ENCODE measurements at places on chromosomes 1 and 21. TPM values are rescaled to one million over a fixed set of nuclear protein-coding genes. Genes with fewer than 3 reads are reported as not detected.

Gene FNDC10
- 7.8 TPM for total RNA-seq

- no peak for DNase-seq
Observed at GRCh38 chr1:243708210-243708609, 141.8 kb downstream of the AKT3 start.

- DNase-seq, result peak; percentile 49
Observed at GRCh38 chr1:226201029-226201593, 14.6 kb upstream of the ACBD3 start.

GRCh38 chr1:193083365-193084088 lies 21.7 kb downstream of the GLRX2 start:
- DNase-seq, result no peak

DNA sequence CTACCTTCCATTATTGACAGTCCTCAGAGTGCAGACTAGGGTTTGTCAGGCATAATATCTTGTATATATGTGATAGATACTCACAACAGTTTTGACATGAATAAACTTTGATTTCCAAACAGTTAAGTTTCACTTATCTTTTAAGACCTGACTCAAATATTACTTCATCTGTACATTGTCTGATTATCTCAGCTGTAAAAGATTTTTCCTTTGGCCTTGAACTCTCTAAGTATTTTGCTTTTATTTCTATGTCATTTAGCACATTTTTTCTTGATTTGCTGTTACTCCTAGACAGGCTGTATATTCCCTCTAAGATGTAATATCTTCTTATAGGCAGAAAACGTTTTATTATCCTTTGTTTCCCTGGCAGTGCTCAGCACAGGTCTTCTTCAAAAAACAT lies 65.6 kb upstream of the DMRTA2 start:
- no peak for DNase-seq

GRCh38 chr1:78712467-78713051 lies 62.9 kb downstream of the IFI44 start:
- no peak for DNase-seq

- DNase-seq, result no peak
Observed at GRCh38 chr1:229893762-229894444, 173.1 kb upstream of the GALNT2 start.

DNA sequence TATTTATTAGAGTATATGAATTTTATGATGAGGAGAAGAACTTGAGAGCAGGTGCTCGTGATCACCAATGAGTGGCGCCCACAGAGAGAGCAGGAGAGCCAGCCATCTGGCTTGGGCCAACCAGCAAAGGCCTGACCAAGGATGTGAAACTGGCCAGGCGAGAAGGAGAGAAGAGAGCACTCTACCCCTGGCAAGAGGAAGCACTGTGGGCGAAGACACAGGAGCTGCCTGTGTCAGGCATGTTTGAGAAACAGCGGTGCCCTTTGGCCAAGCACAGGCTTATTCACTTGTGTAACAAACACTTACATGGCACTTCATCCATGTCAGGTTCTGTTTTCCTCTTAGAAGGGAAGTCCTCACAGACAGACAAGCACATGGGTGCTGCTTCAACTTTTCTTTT lies 4.2 kb upstream of the SIPA1L2 start:
- no peak for DNase-seq

Gene LYPD8
- total RNA-seq, result not detected

DNA sequence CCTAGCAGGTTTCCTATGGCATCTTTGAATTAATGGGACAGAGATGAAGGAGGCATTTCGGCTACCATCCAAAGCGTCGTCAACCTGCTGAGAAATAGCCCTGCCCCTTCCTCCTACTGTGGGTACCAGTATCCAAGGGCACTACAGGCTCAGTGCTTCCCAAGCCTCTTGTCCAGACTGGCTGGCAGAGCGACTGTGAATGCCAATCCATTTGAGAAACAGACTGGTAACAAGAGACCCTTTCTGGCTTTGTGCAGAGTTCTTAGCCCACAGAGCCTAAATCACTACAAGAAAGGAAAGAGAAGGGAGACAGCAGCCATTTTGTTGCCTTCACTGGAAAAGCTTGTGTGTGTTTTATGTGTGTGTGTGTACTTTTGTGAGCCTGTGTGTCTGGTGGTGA lies 115.5 kb downstream of the HMGB4 start:
- no peak for DNase-seq
